ENCODE measurements at places on chromosomes 1 and 21.

DNA sequence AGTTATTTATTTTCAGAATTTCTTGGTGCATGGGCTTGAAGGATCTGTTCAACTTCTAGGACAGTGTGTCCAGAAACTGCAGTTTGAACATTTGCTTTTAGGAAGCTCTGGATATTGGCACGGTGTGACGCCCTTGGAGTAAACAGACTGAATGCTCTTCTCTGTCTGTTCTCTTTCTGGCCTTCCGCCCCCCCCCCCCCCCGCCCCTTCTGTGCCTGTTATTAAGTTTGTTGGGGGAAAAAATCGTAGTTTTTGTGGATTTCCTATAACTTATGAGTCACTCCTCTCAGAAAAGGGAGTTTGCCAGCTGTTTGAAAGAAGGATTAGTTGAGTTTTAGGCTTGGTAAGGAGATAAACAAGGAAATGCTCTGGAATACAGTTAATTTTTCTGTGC lies 1.2 kb downstream of the KCTD3 start:
- DNase-seq = no peak

- no peak for DNase-seq
Measured at GRCh38 chr1:164774819-164775654, 216.1 kb downstream of the PBX1 start.

- peak; percentile 44 for DNase-seq
Measured at GRCh38 chr1:193111641-193112090, 6.5 kb upstream of the GLRX2 start.

- DNase-seq = no peak
Measured at GRCh38 chr1:39632323-39632681, 7.1 kb downstream of the HEYL start.

DNA sequence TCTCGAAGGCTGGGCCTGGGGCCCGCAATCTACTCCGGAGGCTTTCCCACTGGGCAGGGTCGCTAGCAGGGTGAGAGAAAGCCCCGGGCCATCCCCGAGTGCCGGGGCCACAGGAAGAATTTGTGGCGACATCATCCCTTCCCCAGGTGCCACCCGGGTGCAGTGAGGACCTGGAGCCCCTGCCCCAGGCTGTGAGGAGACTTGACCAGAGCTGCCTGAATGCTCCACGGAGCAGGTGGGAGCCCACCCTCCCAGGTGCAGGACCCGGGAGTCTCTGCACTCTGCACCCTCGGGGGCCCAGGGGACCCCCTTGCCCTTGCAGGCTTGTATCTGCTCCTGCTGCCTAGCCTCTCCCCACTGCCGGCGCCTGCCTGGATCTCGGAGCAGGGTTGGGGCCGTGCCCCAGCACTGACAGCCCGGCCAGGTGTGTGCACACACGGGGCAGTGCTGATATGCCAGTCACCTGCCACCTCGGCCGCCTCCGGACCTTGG lies 67.5 kb upstream of the RGS7 start:
- no peak for DNase-seq

GRCh38 chr1:14435368-14436023 lies 163.0 kb upstream of the KAZN start:
- no peak for DNase-seq

DNA sequence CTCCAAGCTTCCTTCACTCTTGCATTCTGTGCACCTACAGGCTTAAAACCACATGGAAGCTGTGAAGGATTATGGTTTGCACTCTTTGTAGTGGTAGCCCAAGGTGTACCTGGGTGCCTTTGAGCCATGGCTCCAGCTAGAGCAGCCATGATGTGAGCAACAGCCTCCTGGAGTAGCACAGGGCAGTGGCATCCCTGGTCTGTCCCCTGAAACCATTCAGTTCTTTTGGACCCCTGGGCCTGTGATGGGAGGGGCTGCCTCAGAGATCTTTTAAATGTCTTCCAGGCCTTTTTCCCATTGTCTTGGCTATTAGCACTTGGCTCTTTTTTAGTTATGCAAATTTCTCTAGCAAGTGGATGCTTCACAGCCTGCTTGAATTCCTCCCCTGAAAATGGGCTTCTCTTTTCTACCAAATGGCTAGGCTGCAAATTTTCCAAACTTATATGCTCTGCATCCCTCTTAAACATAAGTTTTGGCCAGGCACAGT lies 47.4 kb downstream of the CLCA4 start:
- DNase-seq = no peak

- DNase-seq = peak; percentile 48
Measured at GRCh38 chr1:1291548-1292441, 11.6 kb downstream of the SCNN1D start.

DNA sequence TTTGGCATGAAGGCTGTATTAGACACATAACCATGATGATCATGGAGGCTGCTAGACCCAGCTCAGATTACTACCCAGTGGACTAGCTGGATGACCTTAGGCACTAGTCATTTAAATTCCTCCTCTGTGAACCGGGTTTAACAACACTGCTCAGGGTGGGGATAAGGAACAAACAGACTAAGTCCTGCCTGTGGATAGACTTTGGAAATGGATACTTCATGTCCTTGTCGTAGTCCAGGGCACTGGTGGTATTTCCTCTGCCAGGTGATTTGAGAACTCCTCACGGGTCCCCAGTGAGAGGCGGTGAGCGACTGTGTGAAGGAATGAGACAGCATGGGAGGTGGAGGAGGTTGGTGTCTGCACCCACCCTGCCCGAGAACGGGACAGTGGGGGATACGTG lies 72.9 kb upstream of the SELENON start:
- DNase-seq = no peak

GRCh38 chr1:75522389-75522788 lies 88.5 kb downstream of the SLC44A5 start:
- no peak for DNase-seq

GRCh38 chr1:183355181-183355580 lies 63.0 kb downstream of the NMNAT2 start:
- DNase-seq = no peak

GRCh38 chr1:242579528-242580235 lies 55.2 kb upstream of the PLD5 start:
- DNase-seq = peak; percentile 46

DNA sequence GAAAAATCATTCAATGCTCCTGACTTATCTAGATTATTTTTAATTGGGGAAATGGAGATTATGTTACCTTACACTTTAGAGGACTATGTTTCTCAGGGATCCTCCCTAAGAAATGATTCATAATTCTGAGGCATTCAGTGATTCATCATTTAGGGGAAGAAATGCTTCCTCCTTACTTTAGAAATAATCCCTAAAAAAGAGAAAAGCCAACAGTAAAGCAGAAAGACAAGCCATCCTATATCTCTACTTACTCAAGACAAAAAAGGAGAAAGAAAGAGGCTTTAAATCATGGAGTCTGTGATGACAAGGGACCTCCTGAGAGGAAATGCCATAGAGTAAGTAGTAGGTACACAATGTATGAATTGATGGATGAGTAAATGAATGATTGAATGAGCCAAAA lies 137.0 kb downstream of the BRINP2 start:
- DNase-seq = no peak

GRCh38 chr1:41093826-41094225 lies 72.3 kb upstream of the SLFNL1 start:
- no peak for DNase-seq

GRCh38 chr1:12064073-12064969 lies 1.2 kb downstream of the TNFRSF8 start:
- no peak for DNase-seq

DNA sequence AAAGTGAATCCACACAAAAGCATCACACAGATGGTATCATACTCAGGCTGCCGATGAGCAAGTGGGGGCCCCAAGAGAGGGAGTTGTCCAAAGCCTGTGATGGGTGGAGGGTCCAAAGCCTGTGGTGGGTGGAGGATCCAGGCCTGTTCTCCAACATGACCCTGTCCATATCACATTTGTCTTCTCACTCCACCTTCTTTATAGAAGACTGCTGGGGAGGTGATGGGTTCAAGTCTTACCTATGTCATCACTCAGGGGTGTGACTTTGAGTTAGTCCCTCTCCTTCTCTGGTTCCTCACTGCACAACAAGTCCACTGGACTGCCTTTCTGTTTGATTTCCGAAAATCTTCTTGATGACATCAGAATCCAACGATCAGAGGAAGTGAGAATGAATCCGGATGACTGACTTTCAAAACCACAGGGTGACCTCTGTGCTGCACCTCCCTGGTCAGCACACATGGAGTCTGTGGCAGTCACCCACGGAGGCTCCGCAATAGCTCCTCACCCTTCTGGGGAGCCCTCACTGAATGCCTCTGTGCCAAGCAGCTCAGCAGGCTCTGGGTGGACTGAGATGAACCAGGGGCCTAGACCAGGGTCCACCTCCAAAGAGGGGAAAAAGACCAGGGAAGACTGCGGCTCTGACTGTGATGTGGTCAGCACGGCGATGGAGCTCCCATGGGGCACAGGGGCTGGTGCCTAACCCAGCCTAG lies 166.8 kb downstream of the HIVEP3 start:
- peak; percentile 55 for DNase-seq

DNA sequence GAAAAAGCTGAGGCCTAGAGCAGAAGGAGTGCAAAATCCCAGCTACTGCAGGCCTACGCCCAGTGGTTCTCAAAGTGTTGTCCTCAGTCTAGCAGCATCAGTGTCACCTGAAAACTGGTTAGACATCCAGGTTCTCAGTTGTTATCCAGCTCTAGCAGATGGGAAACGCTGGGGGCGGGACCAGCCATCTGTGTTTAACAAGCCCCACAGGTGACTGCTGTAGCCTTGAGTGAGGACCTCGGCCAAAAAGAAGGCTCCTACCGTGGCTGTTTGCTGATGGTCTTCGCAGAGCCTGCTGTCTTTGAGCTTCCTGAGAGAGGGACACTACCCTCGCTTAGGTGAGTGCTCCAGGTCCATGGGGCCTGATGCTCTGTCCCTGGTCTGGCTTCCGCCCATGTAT lies 69.7 kb downstream of the LRRN2 start:
- DNase-seq = no peak

- DNase-seq = no peak
Measured at GRCh38 chr1:22150923-22151322, 8.0 kb upstream of the WNT4 start.

DNA sequence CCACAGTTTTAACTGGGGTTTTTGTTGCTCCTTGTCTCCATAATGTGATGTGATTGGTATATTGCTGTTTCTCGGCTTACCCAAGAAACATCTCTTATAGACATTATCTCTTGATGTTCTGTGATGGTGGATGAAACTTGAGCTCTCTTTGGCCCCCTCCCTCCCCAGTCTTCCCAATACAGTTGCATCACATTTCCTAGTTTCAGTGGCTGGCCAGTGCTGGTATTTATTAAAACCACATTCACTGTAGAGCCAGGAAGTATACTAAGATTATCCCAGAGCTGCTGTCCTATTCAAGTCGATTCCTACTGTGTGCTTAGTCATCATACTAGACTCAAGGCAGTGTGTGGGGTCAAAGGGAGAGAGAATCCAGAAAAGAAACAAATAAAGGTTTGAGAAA lies 244.4 kb downstream of the KAZN start:
- DNase-seq = no peak

DNA sequence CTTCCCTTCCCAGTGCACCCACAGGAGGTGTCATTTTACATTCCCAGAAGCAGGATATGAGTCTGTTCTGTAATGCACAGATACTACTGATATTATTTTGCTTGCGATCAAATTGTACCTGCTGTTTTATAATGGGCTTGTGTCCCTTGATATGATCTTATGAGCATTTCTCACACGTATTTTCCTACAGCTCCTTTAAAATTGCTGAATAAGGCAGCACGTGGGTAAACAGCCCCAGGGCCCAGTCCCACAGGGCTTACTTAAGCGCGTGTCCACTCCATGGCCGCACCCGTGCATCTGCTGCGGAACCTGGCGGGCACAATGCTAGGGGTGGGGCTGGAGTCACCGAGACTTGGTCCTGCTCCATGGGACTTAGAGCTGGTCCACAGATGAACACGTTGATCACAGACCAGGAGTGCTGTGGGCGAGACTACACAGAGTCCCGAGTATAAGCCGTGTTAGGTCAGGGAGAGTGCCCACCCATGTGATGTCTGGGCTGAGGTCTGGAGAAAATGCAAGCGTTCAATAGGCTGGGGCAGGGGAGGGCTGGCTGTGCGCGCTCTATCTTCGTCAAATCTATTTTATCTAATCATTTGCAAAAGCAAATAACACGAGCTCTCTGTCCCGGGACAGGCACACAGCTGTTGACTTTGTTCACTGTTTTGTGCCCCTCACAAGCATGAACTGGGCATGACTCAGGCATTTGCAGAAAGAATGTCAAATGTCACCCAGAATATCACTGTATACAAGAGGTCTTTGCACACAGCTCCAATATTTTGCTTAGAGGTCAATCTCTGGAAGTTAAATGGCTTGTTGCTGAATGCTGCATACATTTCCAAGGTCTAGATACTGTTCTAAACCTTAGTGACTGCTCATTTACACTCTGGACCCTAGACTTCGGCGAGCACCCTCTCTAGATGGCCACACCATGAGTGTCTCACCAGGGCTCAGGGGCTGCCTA lies 119.3 kb downstream of the CRYAA start:
- no peak for DNase-seq

- peak; percentile 45 for DNase-seq
Measured at GRCh38 chr1:110336300-110337039, 2.7 kb upstream of the RBM15 start.

DNA sequence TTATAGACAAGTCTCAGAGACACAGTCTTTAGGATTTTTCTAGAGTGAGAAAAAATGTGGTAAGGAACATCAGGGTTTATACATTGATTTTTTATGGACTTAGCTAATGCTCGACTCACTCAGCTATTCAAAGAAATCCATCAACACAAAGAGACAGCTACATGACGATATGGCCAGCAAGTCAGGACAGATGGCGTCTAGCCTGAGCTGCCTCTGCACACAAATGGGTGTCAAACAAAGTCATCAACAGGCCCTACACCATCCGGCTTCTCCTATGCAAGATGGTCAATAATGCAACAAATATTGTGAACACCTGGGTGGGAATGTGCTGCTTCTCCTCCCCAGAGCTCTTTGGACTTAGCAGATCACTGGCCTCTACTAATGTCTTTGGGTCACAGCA lies 13.3 kb upstream of the ERICH3 start:
- no peak for DNase-seq
